Airway epithelial cell (primary cell): ENCODE measurements at places on chromosomes 6 and 20. TPM values are rescaled to one million over a fixed set of nuclear protein-coding genes. Genes with fewer than 3 reads are reported as not detected.

SLA2 gene
- total RNA-seq = not detected in 2 replicates

CTCFL gene
- total RNA-seq = not detected in 2 replicates

SLC26A8 gene
- not detected in 2 replicates for total RNA-seq

SEL1L2 gene
- total RNA-seq = not detected in 2 replicates

ECT2L gene
- total RNA-seq = not detected in 2 replicates

DACT2 gene
- 0.63 and 1.5 TPM in 2 replicates for total RNA-seq

POPDC3 gene
- total RNA-seq = 1.5 and 3.3 TPM in 2 replicates

SLC22A7 gene
- total RNA-seq = not detected in 2 replicates

ZSCAN23 gene
- total RNA-seq = 0.74 and 1.4 TPM in 2 replicates

MED20 gene
- 19.1 and 24.2 TPM in 2 replicates for total RNA-seq

FAM83C gene
- 1.2 and 3.2 TPM in 2 replicates for total RNA-seq

CD164 gene
- total RNA-seq = 74.5 and 80.7 TPM in 2 replicates

PTPRT gene
- not detected in 2 replicates for total RNA-seq

LGSN gene
- total RNA-seq = not detected in 2 replicates

RUNX2 gene
- 2.5 and 3.1 TPM in 2 replicates for total RNA-seq

APOM gene
- total RNA-seq = 2.3 and 3.9 TPM in 2 replicates

RSPO4 gene
- total RNA-seq = not detected in 2 replicates

NRSN1 gene
- total RNA-seq = not detected in 2 replicates

NNAT gene
- 1.3 and 1.8 TPM in 2 replicates for total RNA-seq

ANKRD66 gene
- total RNA-seq = not detected in 2 replicates

GNMT gene
- not detected in 2 replicates for total RNA-seq

FKBP1C gene
- 0.09 TPM in 1 of 2 replicates, not detected in the other for total RNA-seq

RIPOR3 gene
- total RNA-seq = 0.05 and 0.56 TPM in 2 replicates

TGM2 gene
- total RNA-seq = 6.8 and 10.0 TPM in 2 replicates

MOG gene
- not detected in 2 replicates for total RNA-seq

FAM8A1 gene
- 11.3 and 15.2 TPM in 2 replicates for total RNA-seq

CYP24A1 gene
- 4.6 and 6.3 TPM in 2 replicates for total RNA-seq

ARMC12 gene
- total RNA-seq = not detected in 2 replicates

PDYN gene
- not detected in 2 replicates for total RNA-seq

TAAR5 gene
- not detected in 2 replicates for total RNA-seq

TSPO2 gene
- not detected in 2 replicates for total RNA-seq

BCAS1 gene
- total RNA-seq = 0.46 and 1.6 TPM in 2 replicates

MYLIP gene
- 1.3 and 2.4 TPM in 2 replicates for total RNA-seq

CCDC167 gene
- total RNA-seq = 43.1 and 124 TPM in 2 replicates

TMEM200A gene
- 0.14 and 0.98 TPM in 2 replicates for total RNA-seq

C20orf202 gene
- 0.05 TPM in 1 of 2 replicates, not detected in the other for total RNA-seq

CYP21A2 gene
- 0.28 TPM in 1 of 2 replicates, not detected in the other for total RNA-seq

HDGFL1 gene
- total RNA-seq = not detected in 2 replicates

SLC35D3 gene
- not detected in 2 replicates for total RNA-seq

COL19A1 gene
- total RNA-seq = not detected in 2 replicates

AP5S1 gene
- total RNA-seq = 12.0 and 14.5 TPM in 2 replicates

PKHD1 gene
- not detected in 2 replicates for total RNA-seq

LY6G6D gene
- total RNA-seq = not detected in 2 replicates

TCF15 gene
- not detected in 2 replicates for total RNA-seq

TAPBP gene
- 73.3 and 78.8 TPM in 2 replicates for total RNA-seq

PRRT1 gene
- total RNA-seq = 0.42 TPM in 1 of 2 replicates, not detected in the other

LST1 gene
- total RNA-seq = not detected in 2 replicates

MUC21 gene
- 0.14 TPM in 1 of 2 replicates, not detected in the other for total RNA-seq

PHACTR1 gene
- not detected in 2 replicates for total RNA-seq

IMPG1 gene
- total RNA-seq = not detected in 2 replicates

FUCA2 gene
- total RNA-seq = 17.4 and 31.8 TPM in 2 replicates

RAB23 gene
- 6.0 and 9.9 TPM in 2 replicates for total RNA-seq

OR2H1 gene
- total RNA-seq = not detected in 2 replicates

ELOVL2 gene
- total RNA-seq = under 0.01 TPM in 1 of 2 replicates, not detected in the other

SYCP2 gene
- total RNA-seq = 0.14 and 0.21 TPM in 2 replicates

PACSIN1 gene
- not detected in 2 replicates for total RNA-seq
